Right ventricle myocardium superior (tissue), 1 donor: ENCODE measurements at places on chromosomes 4 and X. TPM values are rescaled to one million over a fixed set of nuclear protein-coding genes. Genes with fewer than 3 reads are reported as not detected.

DNA sequence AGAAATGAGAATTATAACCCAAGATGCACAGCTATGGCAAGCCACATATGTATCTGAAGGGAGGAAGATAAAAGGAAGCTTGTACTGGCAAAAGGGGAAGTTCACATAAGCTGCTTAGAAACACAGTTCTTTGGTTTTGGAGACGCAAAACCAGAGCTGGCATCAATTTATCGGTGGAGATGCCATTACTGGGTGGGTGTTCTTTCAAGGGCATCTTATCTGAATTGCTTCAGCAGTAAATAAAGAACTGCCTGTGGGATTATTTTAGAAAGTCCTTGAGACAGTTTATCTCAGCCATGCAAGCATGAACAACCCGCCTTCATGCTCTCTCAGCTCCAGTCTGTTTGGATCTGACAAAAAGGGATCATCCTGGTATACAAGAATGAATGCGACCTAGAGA lies 60.8 kb downstream of the DDX60 start:
- DNase-seq = no peak

- DNase-seq = no peak
These were observed 6.9 kb downstream of the CXCL6 start for GRCh38 chr4:73843369-73843768.

DNA sequence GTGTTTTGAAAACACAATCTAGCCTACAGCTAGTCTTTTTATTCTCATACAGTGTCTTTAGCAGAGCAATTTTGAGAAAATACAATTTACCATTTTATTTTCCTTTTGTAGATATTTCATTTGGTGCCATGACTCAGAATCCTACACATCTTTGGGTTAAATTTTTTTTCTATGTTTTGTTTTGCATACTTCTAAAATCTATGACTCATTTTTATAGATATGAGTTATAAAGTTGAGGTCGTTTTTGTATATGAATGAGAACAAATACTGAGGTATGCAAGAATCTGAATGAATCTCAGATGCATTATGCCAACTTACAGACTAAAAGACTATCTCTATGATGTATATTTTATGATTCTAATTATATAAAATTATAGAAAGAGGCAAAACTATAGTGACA lies 206.5 kb upstream of the ANXA10 start:
- DNase-seq = no peak

- DNase-seq = no peak
These were observed 138.0 kb upstream of the BOD1L1 start for GRCh38 chr4:13765539-13765938.

GRCh38 chr4:67892905-67893304 lies 9.1 kb upstream of the TMPRSS11D start:
- no peak for DNase-seq

- no peak for DNase-seq
These were observed 44.6 kb upstream of the TMEM164 start for GRCh38 chrX:109958266-109958665.

DNA sequence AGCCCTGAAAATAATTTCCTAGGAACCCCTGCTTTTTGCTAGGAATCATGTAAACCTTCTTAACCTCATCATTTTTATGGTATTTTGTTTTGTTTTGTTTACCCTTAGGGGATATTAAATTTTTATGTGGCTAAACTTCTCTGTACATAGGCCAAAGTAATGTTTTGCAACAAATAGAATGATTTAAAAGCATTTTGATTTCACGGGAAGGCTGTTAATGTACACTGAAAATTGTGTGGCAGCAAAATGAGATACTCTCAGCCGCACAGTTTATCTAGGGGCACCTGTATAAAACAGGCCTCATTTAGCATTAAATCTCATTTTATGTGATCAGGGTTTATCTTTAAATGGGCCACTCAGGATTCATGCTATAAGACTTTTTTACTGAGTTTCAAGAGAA lies 175.0 kb downstream of the ANTXR2 start:
- DNase-seq = no peak

GRCh38 chr4:153787061-153787560 lies 1.8 kb downstream of the SFRP2 start:
- no peak for DNase-seq

GRCh38 chr4:141473952-141474351 lies 162.4 kb upstream of the IL15 start:
- no peak for DNase-seq

- no peak for DNase-seq
These were observed 1.2 kb downstream of the LAMTOR3 start for GRCh38 chr4:99893029-99893428.

DNA sequence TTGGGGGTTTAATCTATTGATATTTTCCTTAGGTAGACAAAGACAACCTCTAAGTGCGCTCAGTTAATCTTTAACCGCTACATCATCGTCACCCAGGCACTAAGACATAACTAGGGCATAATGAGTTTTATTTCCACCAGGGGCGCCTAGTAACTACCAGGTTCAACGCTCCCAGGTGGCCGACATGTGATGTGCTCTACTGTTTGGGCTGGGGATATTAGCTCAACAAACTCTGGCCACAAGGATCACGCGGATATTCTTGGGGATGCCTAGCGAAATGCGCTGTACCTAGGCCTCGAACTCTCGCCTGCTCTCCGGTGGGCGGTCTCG lies 915 bp upstream of the RAB33B start:
- no peak for DNase-seq

- no peak for DNase-seq
These were observed 210.6 kb downstream of the COL25A1 start for GRCh38 chr4:109091727-109092409.

DNA sequence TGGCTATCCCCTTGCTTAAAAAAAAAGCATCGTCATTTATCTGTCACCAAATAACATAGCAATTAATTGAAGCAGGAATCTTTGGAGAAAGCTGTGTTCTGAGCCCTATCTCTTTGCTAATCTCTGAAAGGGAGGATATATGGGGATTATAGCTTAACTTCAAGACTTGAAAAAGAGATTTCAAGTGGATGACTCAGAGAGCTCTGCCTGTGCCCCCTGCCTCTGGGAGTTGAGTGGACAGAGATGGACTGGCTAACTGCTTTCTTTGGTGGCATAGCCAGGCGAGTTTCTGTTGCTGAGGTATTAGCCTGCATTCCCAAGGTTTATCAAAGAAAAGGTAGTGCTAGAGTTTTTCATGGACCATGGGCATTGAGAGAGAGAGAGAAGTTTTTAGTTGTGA lies 91.6 kb downstream of the DDIT4L start:
- no peak for DNase-seq

DNA sequence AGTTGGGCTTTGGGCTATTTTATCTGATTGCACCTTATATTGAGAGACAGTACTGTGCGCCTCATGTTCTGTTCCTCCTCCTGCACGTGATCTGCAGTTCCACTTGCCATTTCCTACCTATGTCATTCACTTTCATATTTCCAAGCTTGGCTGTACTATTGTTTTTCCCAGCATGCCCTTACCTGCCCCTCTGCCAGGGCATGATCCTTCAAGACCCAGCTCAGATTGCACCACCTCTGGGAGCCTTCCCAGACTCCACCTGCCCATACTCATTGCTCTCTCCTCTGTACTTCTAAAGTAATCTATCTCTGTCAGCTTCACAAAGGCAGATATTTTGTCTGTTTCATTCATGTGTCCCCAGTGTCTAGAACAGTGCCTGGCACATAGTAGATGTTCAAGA lies 11.6 kb downstream of the SLC25A5 start:
- no peak for DNase-seq

GRCh38 chr4:22802876-22803275 lies 110.1 kb downstream of the GBA3 start:
- no peak for DNase-seq

DNA sequence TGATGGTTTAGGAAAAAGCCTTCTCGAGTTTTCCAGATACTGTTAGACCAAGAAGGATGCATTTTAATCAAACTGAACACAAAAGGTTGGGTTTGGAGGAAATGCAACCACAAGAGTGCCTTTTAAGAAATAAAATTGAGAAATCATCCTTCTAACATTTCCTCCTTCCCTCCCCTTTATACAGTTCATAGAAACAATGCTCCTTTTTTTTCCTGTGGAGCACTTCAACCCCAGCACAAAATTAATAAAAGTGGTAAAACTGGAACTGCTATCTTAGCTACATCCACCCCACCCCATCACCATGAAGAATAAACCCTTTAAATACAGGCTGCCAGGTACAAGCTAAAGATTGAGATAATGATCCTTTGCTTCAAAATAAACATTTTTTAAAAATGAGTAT lies 211.1 kb downstream of the RELL1 start:
- DNase-seq = no peak

GRCh38 chr4:157819693-157820464 lies 352.9 kb downstream of the GASK1B start:
- no peak for DNase-seq

GRCh38 chrX:63032811-63033210 lies 318.3 kb downstream of the SPIN4 start:
- DNase-seq = no peak

GRCh38 chrX:48540480-48540879 lies 966 bp downstream of the TBC1D25 start:
- no peak for DNase-seq

GRCh38 chrX:37786624-37787422 lies 7.0 kb downstream of the CYBB start:
- no peak for DNase-seq

DNA sequence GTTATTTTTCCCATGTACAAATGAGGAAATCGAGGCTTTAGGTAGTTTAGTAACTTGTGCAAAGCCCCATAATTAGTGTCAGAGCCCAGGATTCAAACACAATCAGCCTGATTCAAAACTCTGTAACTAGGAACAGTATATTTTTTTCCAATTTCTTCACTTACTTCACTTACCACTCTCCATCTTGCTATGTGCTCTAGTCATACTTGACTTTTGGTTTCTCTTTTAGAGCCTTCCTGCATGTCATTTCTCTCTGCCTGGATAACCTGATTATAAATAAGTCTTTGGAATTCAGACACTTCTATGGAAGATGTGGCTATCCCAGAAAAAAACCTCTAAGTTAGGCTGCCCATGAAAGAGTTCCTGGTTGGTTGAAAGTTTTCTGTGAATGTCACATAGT lies 22.2 kb downstream of the SATL1 start:
- DNase-seq = no peak

- DNase-seq = peak; percentile 93
These were observed 16.0 kb upstream of the SH3TC1 start for GRCh38 chr4:8182858-8183725.

DNA sequence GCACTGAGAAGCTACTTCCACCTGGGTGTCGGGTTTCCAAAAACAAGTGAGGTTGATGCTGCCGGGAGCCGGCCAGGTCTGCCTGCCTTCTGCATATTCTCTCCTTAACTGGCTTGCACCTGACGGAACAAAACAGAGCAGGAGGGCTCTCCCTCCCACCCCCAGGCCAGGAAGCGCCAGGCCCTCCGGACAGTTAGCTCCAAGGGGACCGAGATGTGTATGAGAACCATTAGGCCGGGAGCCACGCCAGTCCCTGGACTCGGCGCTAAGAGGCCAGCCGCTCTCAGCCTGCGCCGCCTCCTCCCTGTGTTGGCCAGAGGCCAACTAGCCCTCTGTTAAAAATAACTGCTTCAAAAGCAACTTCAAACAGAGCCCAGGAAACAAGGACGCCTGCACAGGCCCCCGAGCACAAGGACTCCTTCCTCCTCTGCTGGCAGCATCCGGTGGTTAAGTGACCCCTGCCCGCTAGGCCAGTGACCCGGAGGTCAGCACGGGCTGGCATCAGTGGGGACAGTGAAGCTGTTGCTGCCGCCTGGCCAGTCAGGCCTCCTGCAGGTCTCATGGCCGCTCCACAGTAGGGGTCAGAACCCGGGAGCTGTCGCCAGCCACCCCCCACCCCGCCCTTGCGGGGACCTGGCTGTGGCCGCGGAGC lies 107.9 kb downstream of the ABLIM2 start:
- DNase-seq = peak; percentile 91

- no peak for DNase-seq
These were observed 125.4 kb upstream of the DMD start for GRCh38 chrX:33336783-33337182.

- DNase-seq = no peak
These were observed 52.3 kb downstream of the KIAA0232 start for GRCh38 chr4:6834867-6835266.

DNA sequence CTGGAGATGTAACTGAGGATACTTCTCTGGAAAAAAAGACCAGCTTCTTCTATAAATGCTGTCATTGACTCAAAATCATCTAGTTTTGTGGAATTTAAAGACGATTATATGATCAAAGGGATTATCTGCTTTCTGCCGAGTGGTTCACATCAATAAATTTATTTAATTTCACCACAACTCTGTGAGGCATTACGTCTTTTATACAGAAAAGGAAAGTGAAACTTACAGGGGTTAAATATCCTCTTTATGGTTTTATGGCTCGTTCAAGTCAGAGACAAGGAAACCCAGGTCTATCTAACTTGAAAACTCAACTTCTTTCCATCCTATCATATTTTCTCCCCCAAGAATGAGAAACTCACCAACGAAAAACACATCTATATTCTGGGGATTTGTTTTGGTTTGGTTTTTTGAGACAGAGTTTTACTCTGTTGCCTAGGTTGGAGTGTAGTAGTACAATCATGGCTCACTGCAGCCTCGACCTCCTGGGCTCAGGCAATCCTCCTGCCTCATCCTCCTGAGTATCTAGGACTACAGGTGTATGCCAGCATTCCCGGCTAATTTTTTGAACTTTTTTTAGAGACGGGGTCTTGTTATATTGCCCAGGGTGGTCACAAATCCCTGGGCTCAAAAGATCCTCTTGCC lies 377.9 kb upstream of the EMCN start:
- no peak for DNase-seq

GRCh38 chr4:139876337-139876941 lies 210.8 kb downstream of the MGST2 start:
- DNase-seq = no peak

Gene ZDHHC15
- 2.8 TPM for total RNA-seq

Gene SYNPO2
- 196 TPM for total RNA-seq

Gene ZFP92
- total RNA-seq = 0.65 TPM

Gene ZCCHC18
- total RNA-seq = 0.65 TPM

Gene SLC6A8
- 192 TPM for total RNA-seq

Gene ITGB1BP2
- total RNA-seq = 104 TPM

Gene XAGE1A
- total RNA-seq = not detected

Gene MAPK10
- total RNA-seq = 4.0 TPM

Gene SPOCK3
- not detected for total RNA-seq

Gene NR0B1
- total RNA-seq = not detected

Gene STATH
- not detected for total RNA-seq

Gene GEMIN8
- total RNA-seq = 7.6 TPM

Gene C1GALT1C1
- 17.1 TPM for total RNA-seq

Gene CT55
- total RNA-seq = not detected

Gene ANXA10
- total RNA-seq = not detected

Gene OPN1MW2
- not detected for total RNA-seq

Gene TCP11X1
- not detected for total RNA-seq

Gene GCNA
- total RNA-seq = 2.2 TPM

Gene SHOX
- not detected for total RNA-seq

Gene CD40LG
- total RNA-seq = not detected

Gene ZNF41
- 12.8 TPM for total RNA-seq
